ENCODE measurements at places on chromosomes 3 and 15.
A peak's percentile ranks its signal among the peaks of the same experiment; 100 is the strongest.

DNA sequence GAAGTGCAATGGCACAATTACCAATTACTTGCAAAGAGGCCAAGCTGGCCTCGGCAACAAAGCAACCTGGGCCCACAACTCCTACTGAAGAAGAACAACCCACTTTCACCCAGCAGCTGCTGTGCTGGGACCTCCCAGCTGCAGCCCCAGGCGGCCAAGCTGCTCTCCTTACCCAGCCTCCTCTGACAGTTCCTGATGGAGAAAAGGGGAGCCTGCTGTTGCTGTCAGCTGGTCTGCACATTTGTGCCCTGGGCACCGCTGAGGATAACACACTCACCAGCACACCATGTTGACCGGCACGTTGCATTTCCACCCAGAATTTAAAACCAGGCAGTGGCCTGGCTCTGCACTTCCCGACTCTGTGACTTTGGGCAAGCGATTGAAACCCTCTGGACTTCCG lies 33.6 kb downstream of the SSUH2 start:
- no peak for DNase-seq

DNA sequence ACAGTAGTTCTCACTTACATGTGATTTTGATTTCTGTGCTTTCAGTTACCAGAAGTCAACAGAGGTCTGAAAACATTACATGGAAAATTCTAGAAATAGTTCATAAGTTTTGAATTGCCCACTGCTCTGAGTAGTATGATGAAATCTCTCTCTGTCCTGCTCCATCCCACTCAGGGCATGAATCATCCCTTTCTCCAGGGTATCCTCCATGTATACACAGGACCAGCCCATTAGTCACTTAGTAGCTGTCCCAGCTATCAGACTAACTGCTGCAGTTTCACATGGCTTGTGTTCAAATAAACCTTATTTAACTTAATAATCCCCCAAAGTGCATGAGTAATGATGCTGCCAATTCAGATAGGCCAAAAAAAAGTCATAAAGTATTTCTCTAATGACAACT lies 38.6 kb downstream of the EPHA3 start:
- DNase-seq: no peak

DNA sequence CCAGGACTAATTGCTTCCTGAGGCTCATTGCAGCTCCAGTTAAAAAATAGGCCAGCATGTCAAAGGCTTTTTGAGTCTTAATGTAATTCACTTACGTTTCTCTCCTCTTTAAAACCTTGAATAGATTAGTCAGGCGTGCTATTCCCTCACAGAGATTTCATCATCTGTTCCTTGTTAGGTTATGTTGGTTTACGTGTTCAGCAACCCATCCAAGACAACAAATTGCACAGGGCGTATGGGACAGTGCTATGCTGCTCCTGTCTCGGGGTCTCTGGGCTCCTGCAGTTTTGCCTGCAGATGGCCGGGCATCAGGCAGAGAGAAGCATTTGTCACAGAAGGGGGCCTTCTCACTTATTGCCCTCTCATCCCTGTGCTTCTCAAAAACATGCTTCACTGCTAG lies 117.1 kb downstream of the CHDH start:
- no peak for DNase-seq

DNA sequence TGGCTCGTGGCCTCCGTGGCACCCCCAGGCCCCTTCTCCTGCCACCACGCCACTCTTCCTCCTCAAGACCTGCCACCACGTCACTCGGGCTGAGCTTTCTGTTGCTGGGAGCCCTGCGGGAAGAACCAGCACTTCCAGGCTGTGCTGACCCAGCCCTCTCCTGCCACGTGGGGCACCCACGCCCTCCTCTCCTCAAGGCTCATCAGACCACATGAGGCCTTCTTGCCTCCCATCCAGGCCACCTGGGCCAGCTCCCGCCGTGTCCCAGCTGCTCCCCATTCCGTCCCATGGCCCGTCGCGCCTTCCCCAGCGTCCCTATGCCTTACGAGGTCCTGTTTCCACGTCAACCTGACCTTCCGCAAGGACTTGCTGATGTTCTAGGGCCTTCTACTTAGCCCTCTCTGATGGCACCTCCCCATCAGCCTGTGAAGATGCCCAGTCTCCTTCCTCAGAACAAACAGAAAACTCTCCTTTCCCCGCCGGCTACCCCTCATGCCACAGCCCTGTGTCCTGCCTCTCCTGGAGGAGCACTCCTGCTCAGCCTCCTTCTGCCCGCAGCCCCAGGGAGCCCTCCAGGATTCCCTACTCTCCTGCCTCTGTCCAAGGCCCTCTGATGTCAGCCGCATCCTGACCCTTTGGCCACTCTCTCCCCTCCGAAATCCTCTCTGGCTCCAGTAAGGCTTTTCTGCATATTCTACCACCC lies 71.1 kb upstream of the BLM start:
- no peak for DNase-seq

DNA sequence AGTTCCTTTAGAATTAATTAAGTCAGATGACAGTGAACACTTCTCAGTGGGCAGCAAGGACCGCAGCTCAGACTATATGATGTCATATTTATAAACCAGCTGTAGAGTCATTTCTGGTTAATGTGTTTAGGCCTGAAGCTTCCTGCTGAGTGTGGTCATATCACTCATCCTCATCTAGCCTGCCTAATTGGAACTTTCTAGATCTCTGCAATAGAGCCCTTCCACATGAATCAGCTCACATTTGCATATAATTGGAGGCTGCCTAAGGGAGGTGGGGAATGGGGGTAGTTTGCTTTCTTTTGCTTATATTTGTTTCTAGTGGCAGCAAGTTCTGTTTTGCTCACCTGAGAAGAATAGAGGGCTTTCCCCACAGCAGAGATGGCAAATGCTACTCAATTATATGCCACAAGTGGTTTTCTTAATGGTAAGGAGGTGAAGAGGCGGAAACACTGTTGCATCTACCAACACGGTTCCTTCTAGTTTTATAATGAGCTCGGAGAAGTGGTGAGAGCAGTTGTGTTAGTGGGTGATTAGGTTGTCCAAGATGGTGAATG lies 148.1 kb downstream of the KLHL25 start:
- no peak for DNase-seq

- no peak for DNase-seq
Measured at GRCh38 chr3:145087038-145087437, 1073.9 kb downstream of the PLOD2 start.

DNA sequence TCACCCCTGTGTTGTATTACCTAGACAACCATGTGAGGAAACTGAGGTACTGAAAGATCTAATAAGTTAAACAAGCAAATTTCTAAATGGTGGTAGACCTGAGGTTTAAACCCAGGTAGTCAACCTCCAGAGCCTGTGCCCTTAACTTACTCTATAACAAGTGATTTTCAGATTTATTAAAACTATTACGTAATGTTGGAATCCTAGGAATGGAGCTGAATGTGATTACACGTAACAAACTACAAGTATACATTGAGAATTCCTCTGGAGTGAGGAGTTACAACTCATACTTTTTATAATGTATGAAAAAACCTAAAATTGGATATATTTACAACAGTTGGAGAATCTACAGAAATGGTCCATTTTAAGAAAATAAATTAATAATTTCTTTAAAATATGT lies 18.0 kb downstream of the FAM98B start:
- no peak for DNase-seq

DNA sequence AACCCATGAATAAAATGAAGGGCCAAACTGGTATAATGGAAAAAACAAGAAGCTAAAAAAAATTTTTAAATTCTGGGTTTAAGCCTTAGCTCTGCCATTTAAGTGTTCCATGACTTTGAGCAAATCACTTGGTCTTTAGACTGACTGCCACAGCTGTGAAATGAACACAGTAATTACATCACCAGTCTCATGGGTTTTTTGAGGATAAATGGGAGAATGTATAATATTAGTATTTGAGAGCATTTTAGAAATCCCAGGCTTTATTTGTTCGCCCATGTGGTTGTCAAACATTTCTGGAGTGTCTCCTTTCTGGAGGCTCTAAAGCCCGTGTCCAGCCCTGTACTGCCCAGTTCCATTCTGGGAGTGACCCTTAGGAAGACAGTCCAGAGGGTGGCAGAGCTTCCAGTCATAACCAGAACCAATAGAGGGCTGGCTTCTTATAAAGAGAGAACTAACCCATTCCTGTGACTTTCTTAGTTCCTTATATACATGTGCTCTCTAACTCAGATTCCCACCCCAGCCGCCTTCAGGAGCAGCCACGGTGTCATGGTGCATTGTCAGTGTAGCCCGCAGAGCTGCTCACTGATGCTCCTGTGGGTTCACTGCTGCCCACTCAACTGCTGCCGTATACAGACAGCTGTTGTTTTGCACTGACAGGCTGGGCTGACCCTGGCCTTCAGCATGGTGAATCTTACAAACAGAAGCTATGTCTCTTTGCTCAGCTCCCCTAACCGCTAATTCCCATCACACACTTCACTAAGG lies 44.7 kb downstream of the BOC start:
- no peak for DNase-seq

DNA sequence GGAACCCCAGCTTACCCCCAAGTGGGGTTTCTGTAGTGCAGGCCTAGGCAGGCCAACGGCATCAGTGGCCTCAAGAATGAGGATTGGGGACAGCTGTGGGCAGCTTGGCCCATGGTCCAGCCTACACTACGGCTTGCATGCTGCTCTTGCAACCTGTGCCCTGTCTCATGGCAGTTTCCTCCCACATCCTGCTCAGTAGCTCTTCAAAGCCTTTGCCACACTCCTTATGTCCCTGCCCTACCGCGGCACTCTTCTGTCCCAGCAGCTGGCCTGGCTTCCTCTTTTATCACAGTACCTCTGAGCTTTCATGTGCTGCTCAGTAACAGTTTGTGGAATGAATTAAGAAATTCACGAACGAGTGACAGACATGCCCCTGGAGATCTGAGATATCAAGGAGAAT lies 431.0 kb downstream of the EPHB1 start:
- no peak for DNase-seq

DNA sequence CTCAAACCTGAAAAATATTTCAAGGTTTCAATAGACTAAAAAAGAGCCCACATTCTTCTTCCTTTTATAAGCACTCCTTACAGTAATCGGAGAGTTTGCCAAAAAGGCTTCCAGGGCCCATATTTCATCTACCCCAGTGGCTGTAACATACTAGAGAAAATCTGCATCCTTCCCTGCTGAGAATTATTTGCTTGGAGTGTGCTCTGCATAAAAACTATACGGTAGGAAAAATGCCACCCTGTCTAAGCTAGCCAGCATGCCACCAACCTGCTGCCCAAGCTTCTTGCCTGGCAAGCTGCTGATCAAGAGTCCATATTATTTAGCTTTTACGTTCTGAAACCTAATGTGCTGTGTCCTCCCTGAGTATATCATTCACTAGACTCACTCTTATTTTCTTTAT lies 107.1 kb downstream of the FGF12 start:
- DNase-seq: no peak

GRCh38 chr3:43010638-43011037 lies 31.5 kb downstream of the GASK1A start:
- no peak for DNase-seq

DNA sequence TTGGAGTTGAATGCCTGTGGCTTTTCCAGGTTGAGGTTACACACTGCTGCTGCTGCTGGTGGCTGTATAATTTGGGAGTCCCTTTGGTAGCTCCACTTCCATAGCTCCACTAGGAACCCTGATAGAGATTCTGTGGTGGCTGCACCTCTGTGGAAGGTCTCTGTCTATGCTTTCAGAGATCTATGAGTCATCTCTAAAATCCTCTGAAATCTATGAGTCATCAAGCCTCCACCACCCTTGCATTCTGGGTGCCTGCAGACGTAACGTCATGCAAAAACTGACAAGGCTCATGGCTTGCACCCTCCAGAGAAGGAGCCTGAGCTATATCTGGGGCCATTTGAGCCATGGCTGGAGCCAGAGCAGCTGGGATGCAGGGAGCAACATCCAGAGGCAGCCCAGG lies 1037.0 kb upstream of the CFAP20DC start:
- DNase-seq: no peak

DNA sequence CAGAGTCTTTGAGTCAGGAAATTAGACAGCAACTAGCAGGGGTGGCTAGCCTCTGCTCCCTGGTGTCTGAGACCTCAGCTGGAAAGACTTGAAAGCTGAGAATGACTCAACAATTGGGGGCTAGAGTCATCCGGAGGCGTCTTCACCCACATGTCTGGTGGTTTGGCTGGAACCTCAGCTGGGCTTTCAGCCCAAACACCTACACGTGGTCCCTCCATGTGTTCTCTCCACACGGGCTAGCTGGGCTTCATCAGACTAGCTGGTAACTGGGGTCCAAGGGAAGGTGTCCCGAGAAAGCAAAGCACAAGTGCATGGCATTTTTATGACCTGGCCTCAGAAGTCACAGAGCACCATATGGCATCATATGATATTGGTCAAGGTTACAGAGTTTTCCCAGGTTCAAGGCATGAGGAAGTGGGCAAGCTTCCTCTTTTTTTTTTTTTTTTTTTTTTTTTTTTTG lies 19.9 kb upstream of the ABHD2 start:
- DNase-seq: no peak

GRCh38 chr3:69594286-69594685 lies 145.0 kb upstream of the MITF start:
- DNase-seq: no peak

GRCh38 chr3:27454914-27455313 lies 29.3 kb downstream of the SLC4A7 start:
- no peak for DNase-seq

DNA sequence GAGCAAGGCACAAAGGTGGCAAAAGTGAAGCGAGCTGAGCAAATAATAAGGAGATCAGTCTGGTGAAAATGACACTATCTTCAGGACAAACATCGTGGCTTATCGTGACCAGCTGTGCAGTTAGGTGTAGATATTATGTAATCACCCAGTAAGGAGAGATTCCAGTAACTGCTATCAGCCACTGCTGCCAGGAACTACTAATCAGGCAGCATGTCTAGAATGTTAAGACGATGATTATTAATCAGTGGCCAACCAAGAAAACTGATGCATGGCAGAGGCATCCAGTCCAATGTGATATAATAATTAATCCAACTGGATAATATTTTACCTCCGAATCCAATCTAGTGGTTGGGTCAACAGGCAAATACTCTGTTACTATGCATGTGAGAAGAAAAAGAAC lies 252.7 kb upstream of the ZPLD1 start:
- no peak for DNase-seq

GRCh38 chr15:62344806-62345539 lies 179.9 kb upstream of the C2CD4B start:
- DNase-seq: no peak

GRCh38 chr15:89486726-89487050 lies 9.7 kb downstream of the RHCG start:
- DNase-seq: peak; percentile 18

DNA sequence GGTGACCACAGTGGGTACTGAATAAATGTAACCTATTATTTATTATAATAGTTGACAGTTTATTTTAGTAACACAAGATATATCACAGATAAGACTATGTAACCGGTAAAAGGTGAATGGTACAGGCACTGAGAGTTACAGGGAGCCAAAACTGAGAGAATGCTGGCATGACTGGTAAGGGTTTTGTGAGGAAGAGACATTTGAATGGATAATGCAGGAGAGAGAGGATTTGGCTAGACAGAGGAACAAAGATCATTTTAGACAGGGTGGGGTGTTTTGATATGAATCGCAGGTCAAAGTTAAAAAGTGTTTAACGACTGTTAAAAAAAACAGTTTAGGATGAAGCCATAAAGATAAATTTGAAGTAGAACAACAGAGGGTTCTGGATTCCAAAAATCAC lies 421.1 kb downstream of the ZBTB20 start:
- DNase-seq: no peak
